ENCODE measurements at places on chromosomes 7 and 10. TPM values are rescaled to one million over a fixed set of nuclear protein-coding genes. Genes with fewer than 3 reads are reported as not detected.

DNA sequence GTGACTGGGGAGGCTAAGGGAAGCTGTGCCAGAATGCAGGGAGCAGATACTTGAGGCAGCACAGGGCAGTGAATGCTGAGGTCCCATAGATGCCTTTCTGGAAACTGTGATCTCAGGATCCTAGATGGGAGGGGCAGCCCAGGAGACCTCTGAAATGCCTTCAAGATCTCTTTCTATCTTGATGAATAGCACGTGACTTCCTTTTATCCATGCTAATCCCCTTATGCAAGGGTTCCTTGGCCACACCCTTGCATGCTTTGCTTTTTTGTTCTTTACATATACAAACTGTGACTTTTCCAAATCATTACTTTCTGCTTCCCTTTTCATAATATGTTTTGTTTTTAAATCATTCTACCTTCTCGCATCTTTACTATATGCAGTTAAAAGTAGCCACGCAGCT lies 14.7 kb downstream of the ATRNL1 start:
- no peak for DNase-seq

DNA sequence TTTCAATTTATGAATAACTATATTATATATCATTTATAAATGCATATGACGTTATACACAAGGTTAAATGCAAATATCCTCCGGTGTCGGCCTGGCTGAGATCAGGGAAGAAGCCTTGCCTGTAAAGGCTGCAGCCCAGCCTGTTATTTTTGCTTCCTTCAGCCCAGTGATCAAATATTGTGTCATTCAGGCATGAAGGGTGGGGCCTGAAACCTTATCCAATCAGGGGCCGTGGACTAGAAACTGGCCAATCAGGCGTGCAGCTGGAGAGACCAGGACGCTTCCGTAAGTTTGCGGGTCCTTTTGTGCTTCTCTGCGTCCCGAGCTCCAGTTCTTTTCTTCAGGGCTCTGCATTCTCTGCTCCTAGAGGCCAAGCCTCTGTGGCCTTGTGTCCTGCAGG lies at the start of gene ZNF722:
Gene ZNF722 (plus strand): TSS at position 301 of the 400 bp plus-strand sequence. CDS start 113 bp downstream, outside the sequence.
- DNase-seq = no peak

Gene SLC18A3
- total RNA-seq = not detected

Gene HERPUD2
- total RNA-seq = 22.3 TPM

- DNase-seq = no peak
These were observed 3.1 kb upstream of the IRF5 start for GRCh38 chr7:128934361-128935341.

DNA sequence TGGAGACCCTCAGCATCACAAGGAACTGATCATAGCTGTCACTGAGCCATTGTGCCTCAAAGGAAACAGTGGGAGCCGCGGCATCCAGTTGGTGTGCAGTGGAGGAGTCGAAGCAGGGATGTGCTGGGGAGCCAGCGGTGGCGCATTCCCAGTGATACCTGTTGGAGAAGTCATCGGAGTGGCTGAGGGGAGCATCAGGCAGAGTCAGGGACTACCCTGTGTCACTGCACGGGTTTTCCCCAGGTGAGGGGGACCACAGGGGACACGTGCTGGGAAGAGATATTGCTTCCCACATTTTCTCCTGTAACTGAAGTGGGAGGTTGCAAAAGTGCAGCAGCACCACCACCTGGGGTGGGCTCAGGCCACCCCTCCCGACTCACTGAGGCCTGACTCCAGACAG lies 57.7 kb downstream of the PKD1L1 start:
- no peak for DNase-seq

DNA sequence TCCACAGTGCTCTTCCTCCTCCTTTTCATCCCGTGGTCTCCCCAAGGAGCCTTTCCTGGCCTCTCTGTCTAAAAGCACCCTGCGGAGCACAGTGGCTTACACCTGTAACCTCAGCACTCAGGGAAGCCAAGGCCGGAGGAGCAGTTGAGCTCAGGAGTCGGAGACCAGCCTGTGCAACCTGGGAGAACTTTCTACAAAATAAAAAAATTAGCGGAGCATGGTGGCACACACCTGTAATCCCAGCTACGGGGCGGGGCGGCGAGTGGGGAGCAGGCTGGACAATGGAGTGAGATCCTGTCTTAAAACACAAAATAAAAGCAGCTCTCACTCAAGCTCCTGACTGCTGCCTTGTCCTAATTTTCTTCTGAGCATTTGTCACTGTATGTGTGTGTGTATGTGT lies 1.4 kb upstream of the COBL start:
- DNase-seq = no peak

DNA sequence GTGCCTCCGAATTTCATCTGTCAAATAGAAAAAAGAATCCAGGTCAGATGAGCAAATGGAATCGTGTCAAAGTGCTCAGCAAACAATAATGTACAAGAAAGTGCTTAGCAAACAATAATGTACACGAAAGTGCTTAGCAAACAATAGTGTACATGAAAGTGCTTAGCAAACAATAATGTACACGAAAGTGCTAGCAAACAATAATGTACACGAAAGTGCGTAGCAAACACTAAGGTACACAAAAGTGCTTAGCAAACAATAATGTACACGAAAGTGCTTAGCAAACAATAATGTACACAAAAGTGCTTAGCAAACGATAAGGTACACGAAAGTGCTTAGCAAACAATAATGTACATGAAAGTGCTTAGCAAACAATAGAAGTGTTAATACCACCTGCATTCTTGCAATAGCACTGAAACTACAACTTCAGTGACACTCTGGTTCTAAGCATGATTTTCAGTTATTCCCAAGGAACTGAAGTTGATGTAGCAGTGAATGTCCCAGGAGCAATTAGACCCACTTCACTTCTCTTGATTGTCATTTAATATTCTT lies 33.4 kb upstream of the MYL10 start:
- DNase-seq = no peak

Gene LDB3
- 0.05 TPM for total RNA-seq

GRCh38 chr7:120615703-120616102 lies 242.2 kb downstream of the TSPAN12 start:
- no peak for DNase-seq

DNA sequence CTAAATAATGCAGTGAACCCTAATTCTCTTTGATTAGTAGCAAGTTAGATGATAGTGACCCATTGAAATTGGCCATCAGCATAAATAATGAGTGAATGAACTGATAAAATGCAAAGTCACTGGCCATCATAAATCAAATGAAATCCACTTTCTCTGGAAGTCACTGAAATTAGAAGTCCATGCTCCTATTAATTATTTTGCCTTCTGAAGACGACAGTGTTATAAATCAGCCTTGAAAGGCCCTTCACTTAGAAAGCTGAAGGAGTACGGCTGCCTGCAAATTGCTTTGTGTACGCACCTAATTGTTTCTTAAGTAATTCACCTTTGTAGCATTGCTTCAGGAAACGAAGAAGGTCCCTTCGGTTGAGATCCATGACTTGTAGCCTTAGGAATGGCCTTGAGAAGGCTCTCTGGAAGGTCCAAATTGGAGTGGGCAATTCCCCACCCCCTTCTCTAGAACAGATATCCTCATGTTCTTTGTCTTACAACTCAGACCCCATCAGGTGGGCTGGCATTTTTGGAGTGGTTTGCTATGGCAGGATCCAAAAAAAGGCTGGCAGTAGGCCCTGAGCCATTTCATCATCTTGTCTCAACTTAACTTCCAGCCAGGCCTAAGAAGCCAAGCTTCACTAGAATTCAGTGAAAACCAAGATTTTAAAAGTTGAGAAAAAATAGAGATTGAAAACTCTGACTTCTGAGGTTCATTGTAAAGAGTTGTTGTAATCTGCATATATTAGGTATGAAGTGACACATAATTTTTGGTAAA lies 420.3 kb downstream of the LRMDA start:
- DNase-seq = no peak

DNA sequence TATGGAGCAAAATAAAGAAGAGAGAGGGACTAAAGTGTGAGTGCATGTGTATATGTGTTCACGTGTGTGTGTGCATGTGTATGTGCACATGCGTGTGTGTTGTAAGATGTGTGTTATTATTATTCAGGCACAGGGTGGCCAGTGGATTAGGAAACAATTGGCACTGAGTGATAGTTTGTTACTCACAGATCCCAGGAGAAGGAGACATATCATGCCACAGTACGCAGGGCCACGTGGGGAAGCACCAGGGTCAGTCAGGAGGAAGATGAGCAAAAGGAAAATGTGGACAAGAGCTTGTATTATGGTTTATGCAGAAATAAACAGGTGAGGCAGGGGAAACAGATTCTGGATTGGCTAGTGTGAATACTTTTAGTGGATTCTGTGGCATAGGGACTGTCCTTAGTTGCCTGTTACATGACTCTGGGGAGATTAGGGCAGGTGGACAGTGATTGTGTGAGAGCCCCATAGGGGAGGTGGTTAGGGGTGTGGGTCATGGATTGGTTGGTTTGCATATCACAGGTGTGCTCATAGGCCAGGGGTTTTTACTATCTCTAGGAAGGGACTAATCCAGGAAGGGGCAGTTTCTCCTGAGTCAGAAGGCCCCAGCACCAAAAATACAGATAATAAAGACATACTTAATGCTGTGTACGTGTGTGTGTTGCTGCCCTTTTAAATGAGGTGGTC lies 90.0 kb downstream of the PLXDC2 start:
- DNase-seq = no peak

GRCh38 chr10:119832951-119833350 lies 39.7 kb downstream of the MCMBP start:
- no peak for DNase-seq

DNA sequence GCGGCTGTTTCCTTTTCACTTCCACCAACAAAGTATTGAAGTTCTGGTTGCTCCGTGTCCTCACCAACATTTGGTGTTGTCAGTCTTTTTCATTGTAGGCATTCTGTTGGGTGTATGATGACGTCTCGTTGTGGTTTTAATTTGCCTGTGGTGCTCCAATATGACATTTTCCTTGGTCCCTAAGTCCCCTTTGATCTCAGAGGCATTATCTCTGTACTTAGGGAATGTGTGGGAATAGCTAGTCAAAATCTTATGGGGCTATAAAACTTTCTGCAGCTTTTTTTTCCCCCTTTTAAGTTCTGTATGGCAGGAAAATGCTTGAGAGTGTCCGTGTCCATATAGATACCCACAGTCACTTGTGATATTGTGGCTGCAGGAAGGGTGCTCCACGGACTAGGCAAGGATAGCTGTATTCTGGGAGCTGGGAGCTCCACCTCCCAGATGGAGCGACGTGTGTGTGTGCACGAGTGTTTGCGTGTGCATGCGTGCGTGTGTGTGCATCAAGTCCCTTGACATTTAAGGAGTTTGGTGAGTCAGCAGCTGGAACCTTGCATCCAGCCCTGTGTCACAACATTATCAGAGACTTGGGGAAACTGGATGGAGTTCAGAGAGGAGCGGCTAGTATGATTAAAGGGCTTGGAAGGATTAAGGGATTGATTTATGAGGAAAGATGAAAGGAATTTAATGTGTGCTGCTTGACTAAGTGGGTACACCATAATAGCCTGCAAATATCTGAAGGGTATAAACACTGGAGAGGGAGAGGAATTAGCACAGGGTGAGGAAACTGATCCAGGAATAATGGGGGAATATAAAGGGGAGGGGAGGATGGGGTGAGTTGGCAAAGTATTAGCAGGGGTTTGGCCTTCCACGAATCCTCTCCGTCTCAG lies 66.8 kb downstream of the LRMDA start:
- no peak for DNase-seq

Gene TMEM72
- total RNA-seq = not detected

DNA sequence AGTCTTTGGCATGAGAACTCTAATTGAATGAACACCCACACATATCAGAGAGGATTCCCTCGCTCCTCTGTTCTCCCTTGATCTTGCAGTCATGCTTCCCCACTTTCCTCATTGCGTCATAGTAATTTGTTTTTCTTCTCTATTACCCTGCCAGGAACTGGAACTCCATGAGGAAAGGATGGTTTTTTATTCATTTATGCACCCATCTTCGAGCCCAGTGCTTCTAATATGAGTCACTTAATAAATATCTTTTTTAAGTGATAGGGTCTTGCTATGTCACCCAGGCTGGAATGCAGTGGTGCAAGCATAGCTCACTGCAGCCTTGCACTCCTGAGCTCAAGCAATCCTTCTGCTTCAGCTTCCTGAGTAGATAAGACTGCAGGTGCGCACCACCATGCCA lies 83.5 kb downstream of the OTUD1 start:
- no peak for DNase-seq

GRCh38 chr7:38323156-38323555 lies 49.7 kb upstream of the TARP start:
- DNase-seq = no peak

DNA sequence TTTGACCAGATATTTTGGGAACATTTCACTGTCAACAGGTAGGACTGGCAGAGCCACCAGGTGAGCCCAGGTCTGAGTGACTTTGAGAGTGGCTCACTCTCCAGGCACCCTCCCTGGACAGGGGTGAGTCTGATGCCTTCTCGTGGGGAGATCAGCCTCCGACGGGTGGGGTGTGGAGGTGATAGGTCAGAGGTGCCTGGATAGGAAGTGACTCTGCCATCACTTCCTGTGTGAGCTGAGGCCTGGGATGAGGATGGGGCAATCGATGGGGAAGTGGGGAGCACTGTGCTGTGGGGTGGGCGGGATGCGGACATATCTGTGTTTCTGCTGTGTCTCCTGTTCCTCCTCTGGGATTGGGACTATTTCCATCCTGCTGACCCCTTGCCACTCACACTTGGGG lies 34.6 kb downstream of the IFT22 start:
- no peak for DNase-seq

Gene SPDYE1
- not detected for total RNA-seq

- DNase-seq = no peak
These were observed 751.8 kb downstream of the KCNMA1 start for GRCh38 chr10:76885816-76886215.

DNA sequence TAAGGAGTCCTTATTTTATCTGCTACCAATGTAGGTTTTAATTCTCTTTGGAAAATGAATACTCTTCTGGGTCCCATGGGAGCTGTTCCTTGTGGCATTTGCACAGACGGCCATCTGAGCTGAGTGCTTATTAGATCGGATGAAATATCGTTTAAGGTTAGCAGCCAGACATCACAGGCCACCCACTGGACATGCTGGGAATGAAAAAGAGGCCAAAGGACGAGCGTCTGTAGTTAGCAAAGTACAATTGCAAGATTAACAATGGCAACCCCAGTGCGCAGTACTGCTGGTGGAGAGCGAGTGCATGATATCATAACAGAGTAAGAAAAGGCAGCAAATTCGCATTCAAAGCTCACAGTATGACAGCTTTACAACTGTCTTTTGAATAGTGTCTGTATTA lies 28.3 kb upstream of the CREB5 start:
- no peak for DNase-seq

DNA sequence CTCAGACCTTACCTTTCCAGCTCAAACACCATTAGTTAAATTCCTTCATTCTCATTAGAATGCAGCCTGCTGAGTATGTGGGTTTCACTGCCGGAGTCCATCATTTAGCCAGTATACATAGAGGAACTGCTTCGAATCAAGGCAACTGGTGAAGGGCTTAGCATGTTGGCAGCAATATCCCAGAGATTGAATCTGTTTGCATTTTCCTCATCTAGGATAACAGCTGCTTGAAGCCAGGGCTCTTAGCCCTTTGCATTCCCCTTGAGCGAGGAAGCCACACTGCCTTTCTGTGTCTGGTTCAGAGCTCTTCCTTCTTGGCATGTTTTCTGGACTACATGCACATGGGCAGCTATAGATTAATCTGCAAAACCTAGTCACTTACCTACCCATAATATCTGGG lies 14.7 kb downstream of the NODAL start:
- no peak for DNase-seq

Gene VSIR
- total RNA-seq = 54.5 TPM

Gene RNF133
- total RNA-seq = not detected

GRCh38 chr7:154804449-154804848 lies 198.5 kb downstream of the PAXIP1 start:
- no peak for DNase-seq
